Stimulated activated CD4-positive, alpha-beta T cell treated with anti-CD3 and anti-CD28 coated beads, Interleukin-2, amount 100 ng/mL, for 48 hours (primary cell): ENCODE measurements at places on chromosomes 3 and 15.

- DNase-seq: no peak
These were observed 239.3 kb upstream of the ZNF717 start for GRCh38 chr3:76024640-76025039.

DNA sequence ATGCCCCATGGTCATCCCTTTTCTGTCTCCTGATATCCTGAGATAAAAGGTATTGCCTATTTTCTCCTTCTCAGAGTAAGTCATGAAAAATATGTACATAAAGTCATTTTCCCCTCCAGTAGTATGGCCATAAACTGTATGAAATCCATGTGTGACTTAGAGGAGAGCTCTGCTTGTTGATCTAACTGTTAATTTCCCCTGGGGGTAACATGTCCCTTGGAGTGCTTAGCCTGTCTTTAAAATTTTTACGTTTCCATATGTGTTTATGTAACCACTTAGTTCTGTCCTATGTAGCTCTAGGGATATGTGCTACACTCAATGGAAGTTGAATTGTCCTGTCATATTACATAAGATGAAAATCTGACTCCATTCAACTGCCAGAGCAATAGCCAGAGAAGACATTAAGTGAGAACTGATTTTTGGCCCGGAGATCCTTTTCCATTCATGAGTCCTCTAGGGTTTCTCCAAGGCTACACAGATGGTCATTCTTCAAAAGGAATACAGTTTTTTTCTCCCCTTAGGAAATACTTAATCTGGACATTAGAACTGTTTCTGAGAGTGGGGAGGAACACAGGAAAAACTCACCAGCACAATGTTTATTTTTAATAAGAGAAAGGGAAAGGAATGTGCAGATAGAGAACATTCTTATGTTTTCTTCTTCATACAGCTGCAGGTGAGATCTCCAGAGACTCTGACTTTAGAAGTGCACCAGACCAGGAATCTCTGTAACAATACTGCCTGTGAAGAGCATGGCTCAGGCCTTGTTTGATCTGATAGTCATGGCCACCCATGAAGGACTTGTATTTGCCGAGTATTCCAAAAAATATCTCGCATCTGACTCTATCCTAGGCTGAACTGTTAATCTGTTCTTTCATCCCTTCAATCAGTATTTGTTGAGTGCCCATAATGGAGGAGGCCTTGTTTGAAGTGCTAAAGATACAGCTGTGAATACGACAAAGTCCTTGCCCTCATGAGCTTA, 29.8 kb upstream of the CLRN1 start:
- no peak for DNase-seq

DNA sequence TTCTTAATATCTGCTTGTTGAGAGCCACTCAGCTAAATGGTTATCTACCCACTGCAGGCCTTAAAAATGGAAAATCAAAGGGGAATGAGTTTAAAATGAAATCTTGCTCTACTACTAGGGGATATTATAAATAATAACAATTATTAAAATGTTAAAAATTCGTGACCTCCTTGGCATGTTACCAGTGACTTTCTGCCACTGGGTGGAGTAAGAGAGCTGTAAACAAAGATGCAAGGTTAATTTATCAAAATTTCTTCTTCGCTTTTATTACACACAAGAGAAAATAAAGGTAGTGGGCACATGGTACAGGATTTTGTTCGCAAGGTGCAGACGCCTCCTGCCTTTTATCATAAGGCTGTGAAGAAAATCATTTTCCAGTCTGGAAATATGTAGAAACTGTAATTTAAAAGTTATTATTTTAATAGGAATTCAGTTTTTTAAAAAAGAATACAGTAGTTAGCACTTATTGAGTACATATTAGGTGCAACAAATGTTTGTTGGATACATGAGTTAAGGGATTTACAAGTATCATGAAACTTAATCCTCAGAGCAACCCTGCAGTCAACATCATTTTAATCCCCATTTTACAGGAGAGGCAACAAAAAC, 272.6 kb downstream of the SUCLG2 start:
- DNase-seq: peak; percentile 33

DNA sequence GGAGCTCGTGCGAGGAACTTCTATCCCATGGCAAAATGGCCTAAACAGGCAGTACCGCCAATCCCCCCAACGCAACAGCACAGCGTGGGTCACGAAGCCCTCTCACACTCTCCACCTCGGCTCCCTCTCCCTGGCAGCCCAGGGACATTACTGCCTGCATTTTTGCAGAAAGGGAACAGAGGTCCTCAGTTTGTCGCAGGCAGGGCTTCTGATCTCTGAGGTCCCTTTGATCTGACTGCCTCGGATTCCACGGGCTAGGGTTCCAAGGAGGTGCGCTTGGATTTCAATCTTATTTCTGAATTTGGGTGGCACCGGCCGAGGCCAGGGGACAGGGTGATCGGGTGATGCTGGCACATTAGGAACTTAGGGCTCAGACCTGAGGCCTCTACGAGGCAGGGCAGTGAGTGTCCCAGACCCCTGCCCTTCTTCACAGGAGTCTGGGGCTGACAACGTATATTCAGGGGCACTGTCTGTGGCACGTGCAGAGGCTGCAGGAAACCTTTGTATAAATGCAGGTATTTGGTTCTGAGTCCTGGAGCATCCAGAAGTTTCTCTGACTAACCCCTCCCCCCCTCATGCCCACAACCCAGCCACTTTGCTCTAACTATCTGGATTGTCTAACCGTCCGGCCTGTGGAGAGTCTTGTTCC, 197.9 kb downstream of the XXYLT1 start:
- DNase-seq: no peak

DNA sequence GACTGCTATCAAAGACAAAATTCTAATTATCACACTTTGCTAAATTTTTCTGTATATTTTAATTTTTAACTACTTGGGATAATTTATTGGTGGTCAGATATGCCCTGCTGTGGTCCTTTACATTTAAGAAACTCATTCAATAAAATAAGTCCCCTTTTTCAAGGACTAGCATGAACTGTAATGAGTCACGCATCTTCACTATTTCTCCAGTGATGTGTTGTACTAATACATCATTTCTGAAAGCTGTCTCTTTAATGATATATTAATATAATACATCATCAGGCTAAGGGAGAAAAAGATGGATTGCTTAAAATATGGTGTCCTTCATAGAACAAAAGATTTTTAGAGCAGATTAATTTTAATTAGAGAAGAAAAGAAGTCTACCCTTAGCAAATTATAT, 901.4 kb downstream of the DIPK2A start:
- no peak for DNase-seq

- no peak for DNase-seq
These were observed 85.4 kb downstream of the WDR76 start for GRCh38 chr15:43912208-43912607.

DNA sequence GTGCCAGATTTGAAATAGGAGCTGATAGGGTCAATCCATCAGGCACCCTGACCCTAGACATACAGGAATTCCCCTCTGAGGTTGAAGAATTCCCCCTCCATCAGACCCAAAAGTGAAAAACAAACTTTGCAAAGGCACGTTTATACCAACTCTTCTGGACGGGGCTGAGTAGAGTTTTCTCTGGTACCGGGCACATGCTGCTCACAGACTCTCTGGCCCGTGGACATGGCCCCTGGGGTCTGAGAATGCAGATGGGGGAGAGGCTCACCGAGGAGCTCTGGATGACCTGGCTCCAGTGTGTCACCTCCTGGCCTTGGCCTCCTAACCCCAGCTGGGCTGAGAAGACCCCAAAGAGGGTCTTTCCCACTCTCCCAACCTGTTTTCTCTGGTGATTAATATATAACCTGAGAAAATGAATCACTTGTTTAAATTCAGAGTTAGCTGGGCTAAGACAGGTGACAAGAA, 11.2 kb upstream of the LIPC start:
- DNase-seq: no peak

DNA sequence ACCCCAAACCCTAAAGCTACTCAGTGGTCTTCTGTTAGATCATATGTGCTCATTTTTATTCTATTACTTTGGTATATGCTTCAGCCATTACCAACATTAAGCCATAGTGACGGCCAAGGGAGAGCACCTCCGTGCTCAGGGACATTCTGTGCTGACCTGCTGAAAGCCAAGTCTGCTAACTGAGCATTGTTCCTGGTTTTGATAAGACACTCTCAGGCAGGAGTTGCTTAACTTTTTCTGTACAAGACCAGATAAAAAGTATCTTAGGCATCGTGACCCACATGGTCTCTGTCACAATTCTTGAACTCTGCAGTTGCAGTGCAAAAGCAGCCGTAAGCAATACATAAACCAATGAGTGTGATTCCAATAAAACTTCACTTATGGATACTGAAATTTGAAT, 100.6 kb downstream of the KLHL25 start:
- no peak for DNase-seq

GRCh38 chr15:65558997-65559760, 28.9 kb downstream of the HACD3 start:
- DNase-seq: no peak

DNA sequence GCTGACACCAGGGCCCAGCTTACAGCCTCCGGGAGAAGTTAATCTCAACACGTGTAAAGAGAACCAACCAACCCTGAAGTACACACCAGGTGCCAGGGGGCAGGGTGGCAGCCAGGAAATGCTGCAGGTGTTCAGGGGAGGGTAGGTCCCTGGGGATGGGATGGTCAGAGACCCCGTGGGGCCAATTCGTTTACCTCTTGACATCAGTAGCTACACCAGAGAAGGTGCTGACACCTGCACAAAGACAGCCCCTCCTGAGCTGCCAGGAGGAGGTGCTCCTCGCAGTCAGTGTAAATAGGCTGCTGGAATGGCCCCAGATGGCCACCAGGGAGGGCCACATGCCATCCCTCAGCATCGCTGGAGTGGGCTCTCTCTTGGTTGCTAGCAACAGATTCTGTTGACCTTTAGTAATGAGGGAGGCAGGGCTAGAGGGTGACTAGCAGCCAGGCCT, 52.8 kb downstream of the CORO2B start:
- DNase-seq: no peak

DNA sequence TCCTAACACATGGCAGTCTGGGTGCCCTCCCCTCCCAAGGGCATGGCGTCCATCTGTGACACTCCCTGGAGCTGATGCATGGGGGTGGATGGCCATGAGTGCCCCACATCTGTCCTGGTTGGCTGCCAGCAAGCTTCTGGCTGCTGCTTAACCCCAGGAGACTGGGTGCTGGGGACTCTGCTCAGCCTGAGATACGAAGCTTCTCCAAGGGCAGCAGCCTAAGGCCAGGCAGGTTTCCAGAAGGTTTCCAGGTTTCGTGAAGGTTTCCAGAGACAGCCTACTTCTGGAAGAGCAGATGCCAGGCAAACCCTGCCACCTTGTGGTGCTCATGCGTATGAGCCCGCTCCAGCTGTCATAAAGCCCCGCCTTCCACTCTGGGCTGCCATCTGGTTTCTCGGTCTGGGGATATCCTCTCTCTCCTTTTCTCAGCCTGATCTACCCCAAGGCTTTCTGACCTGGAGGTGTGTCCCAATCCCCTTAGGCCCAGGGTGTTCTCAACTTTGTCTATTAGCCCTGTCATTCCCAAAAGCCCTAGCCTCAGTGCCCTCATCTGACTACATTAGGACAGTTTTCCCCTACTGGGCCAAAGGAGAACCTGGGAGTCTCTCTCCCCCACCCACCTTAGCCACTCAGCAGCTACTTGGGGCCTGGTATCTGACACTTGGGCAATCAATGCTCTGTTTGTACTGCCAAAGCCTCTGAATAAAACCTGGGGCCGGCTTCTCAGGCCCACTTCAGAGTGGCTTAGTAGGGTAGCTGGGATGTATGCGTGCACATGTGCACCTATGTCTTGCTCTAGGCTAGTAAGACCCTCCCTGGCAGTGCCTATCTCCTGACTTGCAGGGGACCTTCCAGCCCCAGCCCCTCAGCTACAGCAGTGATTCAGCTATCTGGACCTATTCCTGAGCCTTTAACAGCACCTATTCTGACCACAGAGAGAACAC, 12.0 kb downstream of the MRPL46 start:
- DNase-seq: peak; percentile 18
